ENCODE measurements at places on chromosomes 5 and 9.

- DNase-seq, result no peak
Observed at GRCh38 chr9:121218357-121219027, 16.8 kb upstream of the RAB14 start.

GRCh38 chr9:94860678-94861588, 134.4 kb downstream of the AOPEP start:
- peak; percentile 50 for DNase-seq

DNA sequence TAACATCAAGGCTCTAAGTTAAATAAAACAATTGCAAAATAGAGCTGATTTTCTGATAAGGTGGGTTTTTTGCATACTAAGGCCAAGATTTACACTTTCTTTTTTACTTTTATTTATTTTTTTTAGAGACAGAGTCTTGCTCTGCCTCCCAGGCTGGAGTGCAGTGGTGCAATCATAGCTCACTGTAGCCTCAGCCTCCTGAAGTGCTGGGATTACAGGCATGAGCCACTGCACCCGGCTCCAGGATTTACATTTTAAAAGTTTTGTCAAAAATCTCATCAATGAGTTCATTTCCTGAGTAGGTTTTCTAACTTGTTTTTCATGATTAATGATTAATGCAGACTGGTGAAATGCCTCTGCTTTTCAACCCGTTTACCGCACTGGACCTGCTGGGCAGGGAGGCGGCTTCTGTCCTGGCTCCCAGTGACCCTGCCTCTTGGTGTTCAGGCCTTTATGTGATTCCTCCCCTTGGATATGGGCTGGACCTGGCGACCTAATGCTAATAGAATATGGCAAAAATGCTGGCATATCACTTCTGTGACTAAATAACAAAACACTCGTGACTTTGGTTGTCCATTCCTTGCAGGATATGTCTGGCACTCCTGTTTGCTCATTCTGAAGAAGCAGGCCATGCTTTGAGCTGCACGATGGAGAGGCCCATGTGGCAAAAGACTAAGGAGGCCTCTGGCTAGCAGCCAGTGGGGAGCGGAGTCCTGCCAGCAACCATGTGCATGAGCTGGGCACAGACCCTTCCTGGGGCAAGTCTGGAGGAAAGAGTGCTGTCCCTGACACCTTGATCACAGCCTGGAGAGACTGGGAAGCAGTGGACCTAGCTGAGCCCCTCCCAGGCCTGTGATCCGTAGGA, 72.2 kb upstream of the PTCH1 start:
- DNase-seq, result no peak

DNA sequence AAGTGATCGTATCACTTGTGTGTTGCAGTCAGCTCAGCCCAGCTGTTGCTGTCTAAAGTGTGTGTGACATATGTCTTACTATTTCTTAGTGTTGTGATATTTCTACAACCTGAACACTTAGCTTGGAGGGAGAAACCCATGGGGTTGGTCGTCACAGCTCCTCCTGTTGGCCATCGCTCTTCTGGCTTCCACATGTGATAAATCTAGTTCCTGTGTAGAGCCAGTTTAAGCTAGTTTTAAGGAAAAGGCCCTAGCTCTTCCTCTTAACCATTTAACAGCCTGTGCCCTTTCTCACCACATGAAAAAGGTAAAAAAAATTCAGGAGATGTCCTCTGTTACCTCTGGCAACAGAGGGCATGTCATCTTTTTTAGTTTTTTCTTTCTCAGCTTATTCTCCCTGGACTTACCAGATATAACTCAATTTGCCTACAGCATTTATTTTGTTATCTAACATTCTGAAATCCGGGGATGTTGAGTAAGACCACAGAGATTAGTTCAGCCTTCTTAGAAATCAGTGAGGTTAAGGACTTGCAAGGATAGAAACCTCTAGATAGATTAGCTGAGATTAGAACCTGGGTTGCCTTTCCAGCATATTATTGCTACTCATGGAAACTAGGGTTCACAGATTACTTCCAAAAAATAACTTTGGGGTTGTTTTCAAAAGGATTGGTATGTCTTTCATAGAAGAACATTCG, 100.4 kb downstream of the GAPVD1 start:
- no peak for DNase-seq

DNA sequence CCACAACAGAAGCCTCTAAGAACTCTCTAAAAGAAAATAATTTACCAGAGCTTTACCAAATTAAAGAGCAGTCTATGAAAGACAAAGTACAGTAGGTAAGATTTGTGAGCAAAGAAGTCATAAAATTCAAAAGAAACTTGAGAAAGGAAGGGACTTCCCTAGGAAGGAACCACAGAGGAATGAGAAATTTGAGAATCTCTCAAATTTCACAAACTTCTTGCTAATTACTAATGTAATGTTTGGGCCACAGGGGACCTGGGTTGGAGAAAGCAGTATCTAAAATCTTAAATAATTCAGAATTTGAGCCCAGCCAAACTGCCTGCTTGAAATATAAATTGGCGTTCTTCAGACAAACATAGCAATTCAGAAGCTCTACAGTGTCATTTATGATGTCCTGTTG, 225.0 kb upstream of the PRR16 start:
- no peak for DNase-seq

DNA sequence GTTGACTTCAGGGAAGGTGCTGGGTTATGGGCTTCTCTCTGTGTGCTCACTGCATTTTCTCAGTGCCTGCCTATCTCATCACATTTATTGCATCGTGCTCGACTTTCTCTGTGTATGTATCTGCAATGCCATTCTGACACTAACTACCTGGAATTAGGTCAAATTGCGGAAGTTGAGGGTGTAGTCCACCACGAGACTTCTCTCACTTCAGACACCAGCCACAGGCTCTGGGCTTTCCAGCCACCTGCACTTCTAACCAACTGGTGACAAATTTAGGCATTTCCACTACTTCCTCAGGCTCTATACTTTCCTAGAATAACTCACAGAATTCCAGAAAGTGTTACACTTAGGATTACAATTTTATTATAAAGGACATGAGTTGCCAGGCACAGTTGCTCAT, 188.6 kb upstream of the ZNF608 start:
- DNase-seq, result no peak

DNA sequence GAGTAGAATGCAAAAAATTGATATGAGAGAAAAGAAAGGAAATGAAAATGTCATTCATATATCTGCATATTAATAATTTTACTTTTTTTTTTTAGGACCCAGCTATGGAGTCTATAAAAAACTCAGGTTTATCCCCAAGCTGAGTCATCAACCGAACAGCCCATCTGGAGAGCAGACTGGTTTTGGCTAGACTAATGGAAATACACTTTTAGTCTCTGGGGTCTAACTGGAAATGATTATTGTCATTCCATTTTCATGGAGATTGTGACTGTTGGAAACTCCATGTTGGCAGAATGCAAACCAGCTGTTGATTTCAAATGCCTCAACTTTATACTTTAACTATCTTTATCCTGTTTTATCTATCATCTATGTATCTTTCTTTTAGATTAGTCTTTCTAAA, 28.7 kb downstream of the ANXA1 start:
- DNase-seq, result no peak

DNA sequence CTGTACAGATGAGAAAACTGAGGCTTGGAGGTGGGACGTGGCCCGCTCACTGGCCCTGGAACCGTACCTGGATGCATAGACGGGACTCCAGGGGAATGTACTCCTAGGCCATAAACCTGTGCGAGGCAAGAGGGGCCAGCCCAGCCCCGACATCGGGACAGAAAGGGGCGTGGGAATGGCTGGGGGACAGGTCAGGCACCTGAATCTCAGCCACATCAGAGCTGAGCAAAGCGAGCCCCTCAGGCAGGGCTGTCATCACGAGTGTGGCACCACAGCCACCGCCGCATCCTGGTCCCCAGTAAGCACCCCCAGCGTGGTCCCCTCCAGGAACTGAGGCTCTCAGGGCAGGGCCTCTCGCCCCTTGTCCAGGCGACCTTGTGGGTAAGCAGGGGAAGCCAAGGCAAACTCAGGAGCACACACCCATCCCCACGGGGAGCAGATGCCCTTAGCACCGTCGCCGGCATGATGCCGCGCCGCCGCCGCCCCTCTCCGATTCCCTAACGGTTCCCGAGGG, 16.5 kb downstream of the NACC2 start:
- DNase-seq, result no peak

- no peak for DNase-seq
Observed at GRCh38 chr5:73471654-73472053, 23.1 kb upstream of the FOXD1 start.

GRCh38 chr9:89374176-89374575, 55.9 kb downstream of the SECISBP2 start:
- DNase-seq, result no peak

GRCh38 chr5:72355706-72356299, 35.6 kb downstream of the PTCD2 start:
- no peak for DNase-seq

GRCh38 chr5:95958310-95959014, 3.2 kb downstream of the ELL2 start:
- DNase-seq, result no peak

DNA sequence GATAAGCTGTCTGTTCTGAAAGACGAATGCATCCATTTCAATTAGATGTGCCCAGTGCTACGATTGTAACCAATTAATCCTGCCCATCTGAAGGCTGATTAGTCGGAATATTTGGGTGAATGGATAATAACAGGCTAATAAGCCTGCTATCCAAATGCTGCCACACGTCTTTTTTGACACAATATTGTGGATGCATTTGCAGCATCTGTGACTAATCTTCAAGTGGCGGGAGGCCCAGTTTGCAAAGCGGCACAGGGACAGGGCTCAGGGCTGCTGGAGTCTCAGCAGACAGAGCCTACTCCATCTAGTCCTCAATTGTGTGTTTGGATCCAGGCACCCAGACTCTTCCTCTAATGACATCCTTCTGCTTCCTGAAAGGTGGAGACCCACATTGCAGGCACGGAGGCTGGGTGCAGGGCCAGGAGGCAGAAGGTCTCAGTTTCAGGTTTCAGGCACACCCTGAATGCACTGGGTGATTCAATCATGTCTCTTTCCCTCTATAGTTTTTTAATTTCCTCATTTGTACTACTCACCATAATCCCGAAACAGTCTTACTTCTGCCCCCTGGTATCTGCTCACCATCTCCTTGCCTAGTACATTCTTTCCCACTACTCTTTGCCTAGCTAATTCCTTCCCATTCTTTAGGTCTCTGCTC, 169.6 kb downstream of the ASTN2 start:
- DNase-seq, result no peak

- no peak for DNase-seq
Observed at GRCh38 chr5:163269624-163270023, 167.8 kb upstream of the CCNG1 start.

- DNase-seq, result no peak
Observed at GRCh38 chr5:36661456-36662220, 55.2 kb downstream of the SLC1A3 start.

- no peak for DNase-seq
Observed at GRCh38 chr5:139389701-139390638, at the start of gene MZB1. TSS of gene MZB1 (minus strand) at chr5:139389913. CDS start at chr5:139389856, 57 bp downstream.

DNA sequence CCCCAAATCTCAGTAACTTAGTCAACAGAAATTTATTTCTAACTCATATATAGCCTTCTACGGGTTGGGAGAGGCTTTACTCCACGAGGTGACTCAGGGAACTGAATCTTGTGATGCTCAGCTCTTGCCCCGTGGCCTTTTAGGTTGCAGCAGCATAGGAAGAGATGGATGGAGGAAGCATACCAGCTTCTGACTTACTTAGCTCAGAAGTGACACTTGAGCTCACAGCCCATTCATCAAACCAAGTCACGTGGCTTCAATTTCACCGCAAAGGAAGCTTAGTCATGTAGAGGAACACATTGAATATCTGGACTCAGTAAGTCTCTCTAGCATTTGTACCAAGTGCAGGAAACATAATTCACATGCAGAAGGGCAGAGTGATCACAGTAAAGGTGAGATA, 124.1 kb upstream of the KCNN2 start:
- no peak for DNase-seq

GRCh38 chr5:9692576-9692975, 62.4 kb upstream of the TAS2R1 start:
- DNase-seq, result no peak

DNA sequence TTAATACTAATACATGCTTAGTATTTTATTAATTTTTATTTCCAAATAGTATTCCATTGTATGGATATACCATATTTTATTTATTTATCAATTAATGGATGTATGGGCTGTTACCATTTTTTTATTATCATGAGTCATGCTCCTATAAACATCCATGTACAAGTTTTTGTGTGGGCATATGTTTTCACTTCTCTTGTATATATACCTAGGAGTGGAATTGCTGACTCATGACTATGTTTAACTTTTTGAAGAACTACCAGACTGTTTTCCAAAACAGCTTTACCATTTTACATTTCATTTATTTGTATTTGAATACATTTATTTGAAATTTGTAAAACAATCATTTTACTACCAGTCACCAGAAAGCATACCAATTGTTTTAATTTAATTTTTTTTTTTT, 14.1 kb upstream of the LRRC19 start:
- no peak for DNase-seq

- DNase-seq, result peak; percentile 1
Observed at GRCh38 chr5:147188200-147189108, 46.4 kb upstream of the STK32A start.

- DNase-seq, result no peak
Observed at GRCh38 chr9:75588808-75589207, 301.7 kb upstream of the PCSK5 start.

DNA sequence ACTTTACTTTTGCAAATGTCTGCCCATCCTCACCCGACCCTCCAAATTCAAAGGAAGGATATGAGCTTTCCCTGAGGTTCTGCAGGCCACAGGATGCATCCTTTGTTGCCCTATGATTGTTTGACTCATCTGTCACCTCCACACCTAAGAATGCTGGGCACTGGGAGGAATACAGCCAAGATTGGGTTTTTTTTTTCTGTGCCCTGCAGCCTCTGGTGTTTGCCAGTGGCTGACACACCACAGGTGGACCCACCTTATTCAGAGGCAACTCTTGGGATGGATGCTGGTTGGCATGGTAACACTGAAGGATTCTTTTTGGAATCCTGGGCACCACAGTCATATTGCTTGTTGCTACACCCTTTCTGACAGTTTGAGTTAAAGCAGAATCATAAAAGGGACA, 29.7 kb downstream of the C9orf152 start:
- no peak for DNase-seq

Data from stimulated activated CD4-positive, alpha-beta T cell treated with anti-CD3 and anti-CD28 coated beads, TNF-alpha, amount 100 ng/mL, for 24 hours (primary cell).